Caki2 (cell line): ENCODE measurements at places on chromosomes 1 and 21.

DNA sequence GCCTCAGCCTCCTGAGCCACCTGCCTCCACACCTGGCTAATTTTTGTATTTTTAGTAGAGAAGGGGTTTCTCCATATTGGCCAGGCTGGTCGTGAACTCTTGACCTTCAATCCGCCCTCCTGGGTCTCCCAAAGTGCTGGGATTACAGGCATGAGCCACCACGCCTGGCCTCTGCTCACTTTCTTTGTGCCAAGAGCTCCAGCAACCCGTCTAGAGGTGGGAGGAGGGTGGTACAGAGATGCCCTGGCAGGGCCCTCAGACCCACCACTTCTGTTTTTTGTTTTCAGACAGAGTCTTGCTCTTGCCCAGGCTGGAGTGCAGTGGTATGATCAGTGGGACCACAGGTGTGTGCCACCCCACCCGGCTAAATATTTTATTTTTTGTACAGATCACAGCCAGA lies 6.9 kb upstream of the SYNC start:
- DNase-seq = no peak

GRCh38 chr21:45220071-45220481 lies 67.6 kb downstream of the POFUT2 start:
- no peak for DNase-seq

DNA sequence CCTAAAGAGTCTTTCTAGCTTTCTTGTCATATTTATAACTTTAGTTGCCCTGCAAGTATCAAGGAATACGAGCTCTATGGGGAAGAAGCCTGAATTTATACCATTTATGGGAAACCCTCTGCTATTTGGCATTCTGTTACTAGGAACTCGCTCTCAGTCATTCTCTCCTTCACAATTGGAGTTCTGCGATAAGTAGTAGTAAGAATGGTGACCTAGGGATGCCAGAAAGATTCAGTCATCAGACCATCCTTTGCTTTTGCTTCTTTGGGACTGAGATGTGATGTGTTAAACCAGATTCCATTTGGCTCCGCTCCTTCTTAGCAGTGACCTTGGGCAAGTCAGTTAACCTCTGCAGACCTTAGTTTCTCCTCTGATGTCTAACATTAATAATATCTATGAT lies 256.5 kb downstream of the FGGY start:
- DNase-seq = no peak

GRCh38 chr1:6378096-6378746 lies 15.3 kb downstream of the ACOT7 start:
- DNase-seq = no peak

GRCh38 chr1:247913786-247914185 lies 6.3 kb upstream of the OR2T8 start:
- no peak for DNase-seq

GRCh38 chr1:171919891-171920887 lies 78.9 kb downstream of the DNM3 start:
- DNase-seq = no peak

- no peak for DNase-seq
Observed at GRCh38 chr1:81505831-81506230, 294.9 kb upstream of the ADGRL2 start.

DNA sequence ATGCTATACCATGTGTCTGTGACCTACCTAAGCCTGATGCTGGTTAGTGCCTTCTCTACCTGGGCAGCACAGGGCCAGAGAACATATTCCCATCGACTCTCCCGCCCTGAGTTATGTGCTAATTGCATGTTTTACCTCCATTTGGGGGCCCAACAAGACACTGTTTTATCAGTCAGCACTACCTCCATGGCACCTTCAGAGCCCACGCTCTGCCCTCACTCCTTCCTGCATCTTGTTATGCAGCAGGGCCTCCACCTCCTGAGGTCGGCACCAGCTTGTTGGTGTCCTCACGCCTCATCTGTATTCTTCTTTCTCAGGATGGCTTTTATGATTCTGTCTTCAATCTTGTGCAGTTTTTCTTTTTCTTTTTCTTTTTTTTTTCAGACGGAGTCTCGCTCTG lies 11.9 kb downstream of the WNT9A start:
- no peak for DNase-seq

GRCh38 chr21:37711286-37711829 lies 204.9 kb downstream of the KCNJ6 start:
- DNase-seq = no peak

GRCh38 chr1:119159966-119160365 lies 19.5 kb upstream of the WARS2 start:
- DNase-seq = no peak

- DNase-seq = no peak
Observed at GRCh38 chr1:233031521-233031920, 81.1 kb downstream of the NTPCR start.

DNA sequence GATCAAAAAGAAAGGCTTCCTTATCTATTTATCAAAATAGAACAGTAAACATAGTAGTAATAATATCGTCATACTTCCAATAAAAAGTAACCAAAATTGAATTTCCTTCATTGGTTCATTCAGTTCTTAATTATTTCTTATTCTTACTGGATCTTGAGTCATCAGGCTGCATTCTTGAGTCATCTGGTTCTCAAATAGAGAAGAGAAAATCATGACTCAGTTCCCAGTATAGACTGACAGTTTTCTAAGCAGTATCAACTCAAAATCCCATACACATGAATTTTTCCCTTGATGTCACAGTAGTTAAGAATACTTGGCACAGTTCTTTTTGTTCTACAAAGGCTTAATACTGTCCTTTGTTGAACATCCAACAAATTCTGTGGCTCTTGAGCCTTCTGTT lies 626.9 kb upstream of the ADGRL4 start:
- no peak for DNase-seq

- peak; percentile 92 for DNase-seq
Observed at GRCh38 chr21:33971492-33972013, 55.9 kb upstream of the ATP5PO start.

DNA sequence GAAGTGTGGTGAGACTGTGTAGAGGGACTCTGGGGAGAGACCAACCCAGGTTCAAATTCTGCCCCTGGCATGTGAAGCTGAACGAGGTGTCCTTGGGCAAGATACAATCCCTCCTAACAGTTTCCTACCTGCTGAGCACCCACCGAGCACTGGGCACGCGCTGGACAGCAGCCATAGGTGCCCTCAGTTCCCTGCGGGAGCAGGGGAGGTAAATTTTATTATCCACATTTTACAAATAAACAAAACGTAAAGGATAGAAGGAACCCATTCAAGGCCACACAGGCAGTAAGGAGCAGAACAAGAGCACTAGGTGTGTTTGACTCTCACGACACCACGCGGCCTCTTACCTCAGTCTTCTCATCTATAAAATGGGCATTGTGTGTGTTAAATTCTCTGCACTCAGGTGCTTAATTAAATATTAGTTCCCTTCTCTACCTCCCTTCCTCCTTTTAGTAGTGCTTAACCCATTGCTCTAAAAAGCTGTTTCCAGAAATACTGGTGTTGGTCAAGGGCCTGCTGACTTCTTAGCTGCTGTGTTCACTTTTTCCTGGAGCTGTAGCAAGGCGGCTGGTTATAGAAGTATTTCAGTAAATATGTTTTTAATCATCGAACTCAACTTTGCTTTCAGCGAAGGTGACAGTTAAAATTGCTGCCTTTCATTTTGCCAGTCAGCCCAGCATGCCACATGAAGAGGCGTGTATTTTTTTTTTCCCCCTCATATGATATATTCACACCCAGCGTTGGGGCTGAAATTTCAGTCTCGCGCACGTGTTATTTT lies 41.6 kb downstream of the PGBD5 start:
- no peak for DNase-seq

GRCh38 chr1:206734499-206735142 lies 36.0 kb upstream of the IL19 start:
- no peak for DNase-seq

- no peak for DNase-seq
Observed at GRCh38 chr1:111203681-111204200, 3.3 kb upstream of the DENND2D start.

GRCh38 chr1:8985915-8986813 lies 40.1 kb downstream of the SLC2A7 start:
- DNase-seq = peak; percentile 66

DNA sequence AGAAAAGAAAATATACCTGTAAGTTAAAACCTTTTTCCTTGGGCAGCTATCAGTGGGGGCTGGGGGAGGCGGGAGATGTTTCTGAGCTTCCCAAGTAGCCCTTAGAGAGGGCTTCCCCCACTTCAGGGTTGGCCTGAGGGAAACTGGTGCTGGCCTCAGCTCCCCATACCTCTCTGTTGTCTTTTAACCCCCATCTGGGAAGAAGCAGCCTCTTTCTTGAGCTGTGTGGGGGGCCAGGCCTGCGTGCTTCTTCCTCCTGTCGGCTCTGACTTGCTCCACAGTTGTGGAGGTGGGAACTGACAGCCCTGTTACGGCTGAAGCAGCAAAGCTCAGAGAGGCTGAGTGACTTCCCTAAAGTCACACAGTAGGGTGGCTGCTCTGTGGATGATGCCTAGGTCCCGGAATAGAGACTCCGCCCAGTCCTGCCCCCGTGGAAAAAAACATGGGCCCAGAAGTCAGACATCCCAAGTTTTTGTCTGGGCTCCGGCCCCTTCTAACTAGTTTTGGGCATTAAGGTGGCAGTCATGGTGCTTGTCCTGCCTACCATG lies 55.2 kb downstream of the ATP5PO start:
- no peak for DNase-seq

DNA sequence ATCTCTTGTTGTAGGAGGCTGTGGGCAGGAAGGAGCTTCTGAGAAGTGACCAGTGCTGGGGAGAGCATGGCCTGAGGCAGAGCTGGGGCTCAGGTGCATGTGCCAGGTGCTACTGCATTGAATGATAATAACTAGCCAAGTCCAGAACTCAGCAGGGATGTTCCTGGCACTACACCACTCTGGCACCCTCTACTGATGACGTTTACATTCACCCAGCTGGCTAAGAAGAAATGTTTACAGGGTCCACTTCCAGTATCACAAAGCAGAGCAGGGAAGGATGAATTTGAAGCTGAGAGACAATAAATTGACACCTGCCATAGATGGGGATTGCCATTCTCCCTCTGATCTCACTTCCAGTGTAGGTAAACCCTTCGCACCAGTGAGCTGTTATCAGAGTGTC lies 411.8 kb downstream of the SETD4 start:
- DNase-seq = no peak

- DNase-seq = no peak
Observed at GRCh38 chr21:36889401-36889800, 77.1 kb downstream of the HLCS start.

DNA sequence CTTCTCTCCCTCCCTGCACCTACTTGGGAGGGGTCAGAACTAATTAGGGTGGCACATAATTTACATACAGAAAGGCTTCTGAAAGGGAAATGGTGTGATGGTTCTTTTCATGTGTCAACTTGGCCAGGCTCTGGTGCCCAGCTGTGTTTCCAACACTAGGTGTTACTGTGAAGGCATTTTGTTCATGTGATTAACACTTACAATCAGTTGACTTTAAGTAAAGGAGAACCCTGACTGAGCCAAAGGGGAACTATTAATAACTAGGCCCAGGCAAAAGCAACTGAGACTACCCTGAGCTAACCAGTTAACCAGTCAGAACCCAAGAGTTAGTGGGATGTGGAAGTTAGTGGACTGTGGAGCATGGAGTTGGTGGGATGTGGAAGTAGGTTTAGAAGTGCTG lies 114.9 kb downstream of the SEC16B start:
- no peak for DNase-seq

GRCh38 chr21:42112857-42113256 lies 41.7 kb downstream of the UMODL1 start:
- no peak for DNase-seq

DNA sequence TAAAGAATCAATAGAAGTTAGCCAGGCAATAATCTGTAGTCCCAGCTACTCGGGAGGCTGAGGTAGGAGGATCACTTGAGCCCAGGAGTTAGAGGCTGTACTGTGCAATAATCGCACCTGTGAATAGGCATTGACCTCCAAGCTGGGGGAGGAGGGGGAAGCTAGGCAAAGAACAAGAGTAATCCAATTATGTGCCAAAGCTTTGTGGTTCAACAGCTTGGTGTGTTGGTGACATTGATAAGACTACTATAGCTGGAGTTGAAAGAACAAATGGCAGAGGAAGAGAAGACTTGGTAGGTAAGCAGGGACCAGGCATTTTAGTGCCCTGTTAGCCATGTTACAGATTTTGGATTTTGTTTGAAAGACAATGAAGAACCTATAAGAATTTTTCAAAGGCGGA lies 2.1 kb upstream of the TMCO2 start:
- no peak for DNase-seq

DNA sequence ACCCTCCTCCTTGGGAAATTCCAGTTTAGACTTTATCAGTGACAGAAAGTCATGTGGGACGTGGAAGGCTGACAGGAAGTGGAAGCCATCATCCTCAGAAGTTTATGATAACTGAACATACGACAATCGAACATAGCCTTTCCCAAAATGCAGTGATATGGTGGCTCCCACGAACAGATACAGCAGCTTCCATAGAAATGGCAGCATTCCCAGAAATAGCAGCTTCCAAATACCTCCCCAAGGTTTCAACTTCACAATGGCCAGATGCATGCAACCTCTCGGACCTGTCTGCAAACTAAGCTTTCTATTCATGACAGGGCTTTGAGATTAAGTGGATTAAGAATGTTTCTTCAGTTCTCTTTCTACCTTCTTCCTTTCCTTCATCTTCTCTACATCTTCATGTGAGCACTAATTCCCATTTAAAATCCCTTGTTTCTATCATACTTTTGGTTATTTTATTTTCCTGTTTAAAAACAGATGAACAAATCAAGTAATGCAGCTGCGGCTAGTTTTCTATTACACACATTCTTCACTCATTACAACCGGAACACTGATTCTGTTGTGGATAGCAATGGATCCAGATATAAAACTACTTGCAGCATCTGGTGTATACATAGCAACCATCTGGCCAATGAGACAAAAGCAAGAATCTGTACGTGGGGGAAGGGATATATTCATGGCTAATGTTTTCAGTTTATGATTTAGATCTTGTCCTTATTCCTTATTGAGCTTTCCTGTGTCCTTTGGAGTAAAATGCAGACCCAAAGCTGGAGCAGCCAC lies 304.8 kb downstream of the BRINP3 start:
- no peak for DNase-seq

DNA sequence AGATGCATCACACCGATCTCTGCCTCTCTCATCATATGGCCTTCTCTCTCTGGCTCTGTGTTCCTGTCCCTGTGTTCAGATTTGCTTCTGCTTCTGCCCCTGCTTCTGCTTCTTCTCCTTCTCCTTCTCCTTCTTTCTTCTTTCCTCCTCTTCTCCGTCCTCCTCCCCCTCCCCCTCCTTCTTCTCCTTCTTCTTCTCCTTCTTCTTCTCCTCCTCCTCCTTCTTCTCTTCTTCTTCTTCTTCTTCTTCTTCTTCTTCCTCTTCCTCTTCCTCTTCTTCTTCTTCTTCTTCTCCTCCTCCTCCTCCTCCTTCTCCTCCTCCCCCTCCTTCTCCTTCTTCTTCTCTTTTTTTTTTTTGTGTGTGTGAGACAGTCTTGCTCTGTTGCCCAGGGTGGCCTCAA lies 139.9 kb upstream of the KLHDC7A start:
- DNase-seq = no peak

GRCh38 chr21:35423709-35424108 lies 374.6 kb upstream of the RUNX1 start:
- DNase-seq = no peak

DNA sequence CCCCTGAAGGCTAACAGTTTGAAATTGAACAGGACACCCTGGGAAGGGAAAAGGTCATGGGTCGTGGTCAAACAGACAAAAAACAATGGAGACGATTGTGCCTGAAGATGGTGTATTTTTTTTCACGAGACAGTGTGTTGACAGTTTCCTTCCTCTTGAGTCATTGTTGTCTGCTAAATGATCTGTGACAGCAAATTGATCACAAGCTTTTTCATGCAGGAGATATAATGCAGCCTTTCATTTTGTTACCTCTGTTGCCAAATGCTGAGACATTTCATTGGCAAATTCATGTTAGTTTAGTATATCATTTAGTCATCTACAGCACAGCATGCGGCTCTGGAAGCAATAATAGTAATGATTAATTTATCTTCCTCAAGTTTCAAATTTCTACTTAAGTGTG lies 27.7 kb downstream of the UBE2U start:
- DNase-seq = peak; percentile 54
